ENCODE measurements at places on chromosomes 2 and 18. TPM values are rescaled to one million over a fixed set of nuclear protein-coding genes. Genes with fewer than 3 reads are reported as not detected.

DNA sequence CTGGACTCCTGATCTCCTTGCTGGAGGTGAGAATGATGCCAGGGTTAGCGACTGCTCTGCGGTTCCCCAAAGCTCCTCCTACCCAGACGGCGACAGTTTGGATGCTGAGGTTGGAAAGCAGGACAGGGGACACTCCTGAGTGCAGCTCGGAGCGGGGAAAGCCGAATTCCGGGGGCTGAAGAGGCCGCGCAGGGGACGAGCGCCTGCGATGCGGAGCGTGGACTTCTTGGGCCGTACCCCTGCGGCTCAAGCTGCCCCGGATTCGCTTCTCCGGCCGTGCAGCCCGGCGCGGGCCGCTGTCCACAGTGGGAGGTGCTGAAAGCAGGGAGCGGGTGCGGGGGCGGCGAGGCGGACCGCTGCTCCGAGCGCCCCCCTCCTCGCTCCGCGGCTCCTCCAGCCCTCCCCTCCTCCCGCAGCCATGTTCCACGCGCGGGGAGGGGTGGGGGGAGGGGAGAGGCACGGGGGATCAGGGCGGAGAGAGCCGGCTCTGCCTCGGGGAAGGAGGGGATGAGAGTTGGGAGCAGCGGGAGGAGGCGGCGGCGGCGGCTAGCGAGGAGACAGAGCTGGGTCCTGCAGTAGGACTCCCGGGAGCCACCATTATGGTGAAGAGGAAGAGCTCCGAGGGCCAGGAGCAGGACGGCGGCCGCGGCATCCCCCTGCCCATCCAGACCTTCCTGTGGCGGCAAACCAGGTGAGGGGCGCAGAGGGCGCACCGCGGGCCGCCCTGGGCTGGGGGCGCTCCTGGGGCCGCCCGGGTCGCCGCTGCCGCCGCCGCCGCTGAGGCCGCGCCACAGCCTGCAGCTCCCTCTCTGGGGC is at the start of gene UNC80:
UNC80 (plus strand) TSS at position 359 of the 816 bp plus-strand sequence; CDS start at position 600, 241 bp downstream.
- H3K27ac ChIP-seq = no peak within 1 kb of the TSS
- peak within 1 kb of the TSS; percentile 40 for H3K4me3 ChIP-seq
- DNase-seq = no peak
- peaks cover 7% of the 10 kb centered on the region for H3K4me1 ChIP-seq

DNA sequence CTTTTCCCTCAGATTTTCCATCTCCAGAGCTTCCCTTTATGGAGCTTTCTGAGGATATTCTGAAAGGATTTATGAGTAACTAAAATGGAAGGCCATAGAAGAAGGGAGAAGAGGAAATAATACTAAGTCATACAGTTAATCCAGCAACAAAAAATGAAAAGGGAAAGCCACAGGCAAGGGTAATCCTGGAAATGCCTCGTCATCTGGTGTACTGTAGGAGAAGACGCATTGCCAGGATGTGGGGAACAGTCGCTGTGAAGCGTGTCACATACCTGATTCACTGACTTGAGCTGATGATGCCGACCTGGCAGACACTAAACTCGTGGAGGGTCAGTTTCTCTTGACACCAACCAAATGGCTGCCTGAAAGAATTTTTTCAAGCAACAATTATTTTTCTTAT is 34.7 kb upstream of the ALPP start:
- H3K4me1 ChIP-seq = peaks cover 1% of the 10 kb centered on the region
- no peak overlapping the region for H3K27ac ChIP-seq
- no peaks in the 10 kb centered on the region for H3K36me3 ChIP-seq
- no peak overlapping the region for H3K4me3 ChIP-seq

GRCh38 chr2:28871620-28872019 is 1.5 kb upstream of the TRMT61B start:
- DNase-seq = no peak
- no peak overlapping the region for H3K27ac ChIP-seq
- no peaks in the 10 kb centered on the region for H3K36me3 ChIP-seq
- peaks cover 36% of the 10 kb centered on the region for H3K4me1 ChIP-seq

DNA sequence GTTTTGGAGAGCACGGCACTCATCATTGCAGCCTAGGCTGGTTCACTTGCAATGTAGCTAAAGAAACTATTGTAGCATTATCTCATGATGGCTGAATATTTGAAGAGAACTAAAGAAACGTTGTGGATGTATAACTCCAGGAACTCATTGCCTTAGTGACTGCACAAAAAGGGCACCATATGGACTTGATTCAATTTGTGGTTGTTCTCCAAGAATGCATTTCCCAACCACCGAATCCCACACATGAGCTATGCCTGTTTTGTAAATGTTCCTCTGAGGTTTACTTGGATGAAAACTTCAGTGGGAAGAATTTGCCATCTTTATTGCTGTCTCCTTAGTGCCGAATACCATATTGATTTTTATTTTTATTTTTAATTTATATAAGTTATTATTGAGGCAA is 43.5 kb downstream of the DOK6 start:
- H3K36me3 ChIP-seq = no peaks in the 10 kb centered on the region
- DNase-seq = no peak
- H3K4me1 ChIP-seq = no peaks in the 10 kb centered on the region

DNA sequence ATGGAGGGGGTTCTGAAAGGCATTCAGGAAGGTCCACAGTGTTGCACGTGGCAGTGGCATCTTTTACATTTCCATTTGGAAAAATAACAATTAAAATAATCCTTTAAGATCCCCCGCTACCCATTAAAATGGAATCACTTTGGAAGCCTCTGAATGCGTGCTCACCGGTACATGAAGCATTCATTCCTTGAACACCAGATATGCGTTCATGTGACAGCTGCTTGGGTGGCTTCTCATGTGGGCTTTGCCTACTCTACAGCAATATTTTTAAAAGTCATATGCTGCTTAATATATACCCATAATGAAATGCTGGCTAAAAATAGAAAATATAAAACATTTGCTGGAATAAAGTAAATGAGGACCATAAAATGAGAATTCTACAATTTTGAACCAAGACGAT is 14.4 kb upstream of the HAAO start:
- no peak for DNase-seq
- peaks cover 23% of the 10 kb centered on the region for H3K4me1 ChIP-seq
- H3K27me3 ChIP-seq = no peaks in the 10 kb centered on the region
- no peak overlapping the region for H3K4me3 ChIP-seq
- H3K36me3 ChIP-seq = no peaks in the 10 kb centered on the region

- H3K4me1 ChIP-seq = peaks cover 22% of the 10 kb centered on the region
- no peaks in the 10 kb centered on the region for H3K36me3 ChIP-seq
- DNase-seq = no peak
These were observed 126.2 kb downstream of the TWIST2 start for GRCh38 chr2:238974081-238974480.

DNA sequence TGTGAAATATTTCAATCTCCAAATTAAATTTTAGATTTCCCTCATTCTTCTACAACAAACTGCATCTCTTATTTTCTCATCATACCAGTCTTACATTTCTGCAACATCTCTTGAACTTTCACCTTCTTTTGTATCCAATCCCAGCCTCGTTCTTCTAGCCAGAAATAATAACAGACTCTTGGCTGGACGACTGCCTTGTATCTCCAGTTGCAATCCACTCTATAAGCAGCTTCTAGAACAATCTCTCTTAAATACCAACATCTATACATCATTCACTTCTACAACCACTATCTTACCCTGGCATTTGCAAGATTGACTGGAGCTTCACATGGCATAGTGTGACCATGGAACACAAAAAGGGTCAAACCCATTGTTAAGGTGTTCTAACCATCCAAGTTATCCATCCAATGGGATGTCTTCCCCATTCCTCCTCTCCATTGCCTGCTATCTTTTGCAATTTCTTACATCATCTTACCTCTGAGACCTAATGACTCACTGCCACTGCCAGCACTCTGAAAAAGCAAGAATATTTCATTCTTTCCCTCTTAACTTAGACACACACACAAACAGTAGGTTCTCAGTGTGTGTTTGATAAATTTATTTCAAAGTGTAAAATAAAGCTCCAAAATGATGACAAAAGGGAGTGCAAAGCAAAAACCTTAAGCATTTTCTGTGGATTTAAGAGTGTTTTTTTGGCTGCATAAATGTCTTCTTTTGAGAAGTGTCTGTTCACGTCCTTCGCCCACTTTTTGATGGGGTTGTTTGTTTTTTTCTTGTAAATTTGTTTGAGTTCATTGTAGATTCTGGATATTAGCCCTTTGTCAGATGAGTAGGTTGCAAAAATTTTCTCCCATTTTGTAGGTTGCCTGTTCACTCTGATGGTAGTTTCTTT is 145.6 kb downstream of the METTL4 start:
- H3K4me3 ChIP-seq = no peak overlapping the region
- DNase-seq = no peak
- no peaks in the 10 kb centered on the region for H3K36me3 ChIP-seq
- H3K4me1 ChIP-seq = no peaks in the 10 kb centered on the region
- H3K27me3 ChIP-seq = no peaks in the 10 kb centered on the region

GRCh38 chr2:16625759-16626158 is 39.9 kb downstream of the CYRIA start:
- no peaks in the 10 kb centered on the region for H3K36me3 ChIP-seq
- H3K4me1 ChIP-seq = peaks cover 38% of the 10 kb centered on the region
- peak overlapping the region; percentile 67 for H3K27ac ChIP-seq
- H3K4me3 ChIP-seq = no peak overlapping the region
- DNase-seq = no peak

DNA sequence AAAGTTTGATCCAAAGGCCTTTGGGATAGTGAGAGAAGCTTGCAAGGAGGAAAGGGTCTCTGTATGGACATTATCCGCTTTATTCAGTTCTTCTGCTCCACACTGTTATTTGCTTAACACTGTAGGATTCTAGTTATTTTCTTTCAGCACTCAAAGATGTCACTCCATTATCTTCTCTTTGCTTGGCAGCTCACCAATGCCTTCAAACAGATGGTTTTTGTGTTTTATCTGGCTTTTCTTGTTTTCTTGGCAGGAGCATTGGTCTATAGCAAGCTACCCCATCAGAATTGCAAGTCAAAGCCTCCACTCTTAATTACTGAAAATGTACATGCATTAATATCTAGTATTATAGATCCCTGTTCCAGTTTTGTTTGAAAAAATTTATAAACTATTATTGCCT is 138.8 kb downstream of the EVA1A start:
- H3K4me3 ChIP-seq = no peak overlapping the region
- H3K36me3 ChIP-seq = no peaks in the 10 kb centered on the region

GRCh38 chr2:152445791-152446201 is 110.8 kb downstream of the FMNL2 start:
- no peak overlapping the region for H3K27ac ChIP-seq
- no peak overlapping the region for H3K4me3 ChIP-seq
- peaks cover 29% of the 10 kb centered on the region for H3K4me1 ChIP-seq
- DNase-seq = no peak

DNA sequence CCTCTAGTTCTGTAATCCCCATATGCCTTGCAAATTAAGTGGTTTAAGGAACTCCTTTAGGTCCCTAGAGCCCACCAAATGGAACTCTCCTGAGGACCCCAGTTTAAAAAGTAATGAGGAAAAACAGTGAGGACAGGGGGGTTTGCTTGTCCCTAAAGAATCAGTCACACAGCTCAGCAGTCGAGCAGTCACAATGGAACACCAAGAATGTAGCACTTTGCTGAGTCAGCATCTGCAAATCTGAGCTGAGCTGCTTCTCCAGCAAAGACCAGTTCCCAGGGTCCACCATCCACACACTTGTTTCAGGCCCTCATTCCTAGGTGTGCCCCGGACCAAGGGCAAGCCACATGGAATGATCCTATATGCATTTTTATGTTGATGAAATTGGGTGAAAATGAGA is 46.2 kb upstream of the NEDD4L start:
- DNase-seq = no peak
- no peaks in the 10 kb centered on the region for H3K4me1 ChIP-seq
- H3K36me3 ChIP-seq = no peaks in the 10 kb centered on the region
- H3K27me3 ChIP-seq = no peaks in the 10 kb centered on the region

DNA sequence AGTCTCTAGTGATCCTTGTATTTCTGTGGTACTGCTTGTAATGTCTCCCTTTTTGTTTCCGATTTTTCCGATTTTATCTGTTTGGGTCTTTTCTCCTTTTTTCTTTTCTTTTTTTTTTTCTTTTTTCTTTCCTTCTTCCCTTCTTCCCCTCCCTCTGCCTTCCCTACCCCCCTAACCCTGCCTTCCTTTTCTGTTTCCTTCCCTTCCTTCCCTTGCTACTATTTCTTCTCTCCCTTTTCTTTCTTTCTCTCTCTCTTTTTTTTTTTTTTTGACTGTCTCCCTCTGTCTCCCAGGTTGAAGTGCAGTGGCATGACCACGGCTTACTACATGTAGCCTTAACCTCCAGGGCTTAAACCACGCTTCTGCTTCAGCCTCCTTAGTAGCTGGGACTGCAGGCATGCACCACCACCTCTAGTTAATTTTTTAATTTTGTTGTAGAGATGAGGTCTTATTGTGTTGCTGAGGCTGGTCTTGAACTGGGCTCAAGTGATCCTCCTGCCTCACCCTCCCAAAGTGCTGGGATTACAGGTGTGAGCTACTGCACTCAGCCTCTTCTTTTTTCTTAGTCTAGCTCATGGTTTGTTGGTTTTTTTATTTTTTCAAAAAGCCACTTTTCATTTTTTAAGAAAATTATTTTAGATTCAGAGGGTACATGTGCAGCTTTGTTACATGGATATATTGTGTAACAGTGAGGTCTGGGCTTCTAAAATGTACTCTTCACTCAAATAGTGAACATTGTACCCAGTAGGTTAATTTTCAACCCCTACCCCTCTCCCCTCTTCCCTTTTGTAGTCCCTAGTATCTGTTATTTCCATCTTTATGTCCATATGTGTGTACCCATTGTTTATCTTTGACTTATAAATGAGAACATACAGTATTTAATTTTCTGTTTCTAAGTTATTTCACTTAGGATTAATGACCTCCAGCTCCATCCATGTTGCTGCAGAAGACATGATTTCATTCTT is 24.7 kb downstream of the CCDC138 start:
- H3K27me3 ChIP-seq = no peaks in the 10 kb centered on the region
- H3K36me3 ChIP-seq = peaks cover 6% of the 10 kb centered on the region
- no peak overlapping the region for H3K27ac ChIP-seq

DNA sequence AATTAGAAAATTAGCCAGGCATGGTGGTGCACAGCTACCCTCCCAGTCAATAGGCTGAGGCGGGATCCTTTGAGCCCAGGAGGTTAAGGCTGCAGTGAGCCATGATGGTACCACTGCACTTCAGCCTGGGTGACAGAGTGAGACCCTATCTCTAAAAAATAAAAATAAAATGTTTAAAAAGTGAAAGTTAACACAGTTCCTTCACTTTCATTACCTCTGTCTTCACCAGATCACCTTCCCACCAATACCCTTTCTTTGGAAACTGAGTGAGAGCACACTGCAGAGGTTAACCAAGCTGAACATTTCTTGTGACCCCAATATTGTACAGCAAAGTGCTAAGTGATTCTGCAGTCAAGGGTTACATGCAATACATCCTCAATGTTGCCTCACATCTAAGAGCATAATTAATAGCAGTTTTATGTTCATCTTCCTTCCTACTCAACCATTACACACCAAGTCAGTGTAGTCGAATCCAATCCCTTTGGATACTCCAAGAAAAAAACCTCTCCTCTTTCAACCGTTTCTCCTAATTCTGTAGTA is 1.7 kb downstream of the L3MBTL4 start:
- H3K27me3 ChIP-seq = no peaks in the 10 kb centered on the region
- no peak for DNase-seq
- H3K36me3 ChIP-seq = no peaks in the 10 kb centered on the region

The MYL1 gene
- not detected for total RNA-seq

The PLA2R1 gene
- total RNA-seq = 31.3 TPM
